Brain pericyte (primary cell): ENCODE measurements at places on chromosomes 1 and 21.

GRCh38 chr1:77742011-77742555 is 17.6 kb downstream of the USP33 start:
- no peak for DNase-seq

DNA sequence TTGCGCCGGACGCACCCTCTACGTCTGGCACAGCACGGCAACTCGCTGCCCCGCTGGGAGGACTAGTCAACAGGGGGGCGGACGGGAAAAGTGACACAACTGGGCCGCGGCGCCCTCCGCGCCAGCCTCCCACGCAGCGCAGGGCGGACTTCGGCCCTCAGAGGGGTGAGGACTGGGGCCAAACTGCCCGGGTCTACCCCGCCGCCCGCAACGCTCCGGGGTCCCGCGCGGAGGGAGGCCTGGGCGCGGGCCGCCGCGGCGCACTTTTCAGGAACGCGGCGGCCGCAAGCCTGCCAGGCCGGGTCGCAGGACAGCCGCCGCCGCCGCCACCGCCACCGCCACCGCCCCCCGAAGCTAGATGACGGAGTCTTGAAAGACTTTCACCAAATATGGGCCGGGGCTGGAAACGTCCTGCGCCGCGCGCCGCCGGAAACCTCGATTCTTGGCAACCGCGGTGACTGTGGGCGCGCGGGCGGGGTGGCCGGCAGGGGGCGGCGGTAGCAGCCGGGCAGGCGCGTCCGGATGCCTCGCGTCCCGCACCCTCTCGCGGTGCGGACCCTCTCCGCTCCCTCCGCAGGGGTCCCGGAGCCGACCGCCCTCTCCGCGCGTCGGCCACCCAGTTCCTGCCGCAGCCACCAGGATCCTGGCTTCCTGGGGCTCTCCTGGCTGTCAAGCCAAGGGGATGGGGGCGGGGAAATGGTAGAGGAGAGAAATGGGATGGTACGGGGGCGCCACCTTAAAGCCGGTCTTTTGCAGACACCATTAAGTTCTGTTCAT is 3.7 kb upstream of the CCN1 start:
- DNase-seq, result no peak

DNA sequence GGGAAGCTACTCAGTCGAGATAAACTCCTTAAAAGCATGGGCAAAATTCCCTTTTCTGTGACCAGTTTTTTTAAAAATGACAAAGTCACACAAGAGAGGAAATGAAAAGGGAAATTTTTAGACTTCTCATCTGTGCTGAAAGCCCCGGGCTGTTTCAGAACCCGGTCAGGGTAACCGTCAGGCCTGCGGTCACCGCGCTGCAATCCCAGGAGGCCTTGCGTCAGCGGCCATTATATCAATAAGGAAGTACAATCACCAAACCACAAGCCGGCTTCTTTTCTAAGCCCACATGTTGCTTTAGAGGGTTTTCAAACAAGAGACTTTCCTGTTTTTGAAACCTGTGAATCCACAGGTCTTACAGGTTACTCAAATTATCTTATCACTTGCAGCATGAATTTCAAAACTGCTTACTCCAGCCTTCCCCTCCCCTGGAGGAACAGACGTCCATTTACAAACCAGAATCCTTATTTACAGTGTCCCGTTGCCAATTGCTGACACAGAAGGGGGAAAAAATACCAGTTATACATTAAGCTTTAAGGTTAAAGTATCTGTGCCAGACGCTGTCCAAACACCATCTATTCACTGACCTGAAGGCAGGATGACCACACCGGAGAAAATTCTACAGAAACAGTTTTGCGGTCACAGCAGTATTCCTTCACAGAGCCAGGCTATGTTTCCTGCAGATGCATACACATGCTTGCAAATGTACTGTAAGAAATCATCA is 165.3 kb downstream of the TOMM20 start:
- no peak for DNase-seq

DNA sequence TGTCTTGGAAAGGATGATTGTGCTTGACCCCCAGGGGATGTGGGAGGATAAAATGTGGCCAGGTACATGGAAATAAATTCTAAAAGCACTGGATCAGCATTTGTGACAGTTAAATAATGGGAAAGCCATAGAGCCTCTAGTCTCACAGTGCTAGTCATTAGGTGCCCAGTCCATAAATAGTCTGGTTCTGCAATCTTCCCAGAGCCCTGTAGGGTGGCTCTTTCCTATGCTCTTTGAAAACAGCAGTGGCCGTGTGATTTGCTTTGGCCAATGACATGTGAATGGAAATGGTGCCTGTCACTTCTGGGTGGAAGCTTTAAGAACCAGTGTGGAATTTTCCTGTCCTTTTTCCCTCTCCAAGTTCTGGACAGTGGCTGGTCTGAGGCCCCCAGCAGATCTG is 113.2 kb downstream of the TRABD2B start:
- DNase-seq, result no peak

DNA sequence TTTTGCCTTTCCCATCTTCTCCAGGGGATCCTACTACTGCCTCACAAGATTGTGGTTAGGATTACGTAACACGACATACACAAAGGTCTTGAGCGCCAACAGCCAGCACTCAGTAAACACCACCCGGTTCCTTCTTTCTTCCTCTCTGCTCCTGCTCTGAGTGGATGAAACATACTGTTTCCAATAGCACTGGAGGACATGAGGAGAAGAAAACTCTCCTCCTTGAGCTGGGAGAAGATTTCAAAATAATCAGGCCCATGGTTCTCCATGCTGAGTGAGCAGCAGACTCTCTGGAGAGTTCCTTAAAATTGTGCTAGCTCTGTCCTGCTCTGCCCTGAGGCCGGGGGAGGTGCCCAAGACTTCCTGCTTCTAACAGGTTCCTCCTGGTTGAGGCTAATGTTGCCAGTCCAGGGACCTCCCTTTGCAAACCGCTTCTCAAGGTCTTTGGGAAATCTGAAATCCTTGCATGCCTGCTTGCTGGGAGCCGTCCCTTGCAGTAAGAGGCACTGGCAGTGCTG is 29.4 kb upstream of the MX1 start:
- no peak for DNase-seq

GRCh38 chr1:224435318-224435763 is 744 bp upstream of the WDR26 start:
- no peak for DNase-seq

- DNase-seq, result peak; percentile 22
Measured at GRCh38 chr1:84632673-84633434, 57.4 kb downstream of the SSX2IP start.

GRCh38 chr1:84402060-84402459 is 3.8 kb downstream of the DNASE2B start:
- DNase-seq, result no peak

GRCh38 chr1:234973426-234974250 is 155.0 kb downstream of the TOMM20 start:
- DNase-seq, result no peak
